IPS DF 6.9 (cell line): ENCODE measurements at places on chromosomes 1 and 21.

- DNase-seq = no peak
Measured at GRCh38 chr1:47495176-47495713, 57.4 kb downstream of the FOXD2 start.

DNA sequence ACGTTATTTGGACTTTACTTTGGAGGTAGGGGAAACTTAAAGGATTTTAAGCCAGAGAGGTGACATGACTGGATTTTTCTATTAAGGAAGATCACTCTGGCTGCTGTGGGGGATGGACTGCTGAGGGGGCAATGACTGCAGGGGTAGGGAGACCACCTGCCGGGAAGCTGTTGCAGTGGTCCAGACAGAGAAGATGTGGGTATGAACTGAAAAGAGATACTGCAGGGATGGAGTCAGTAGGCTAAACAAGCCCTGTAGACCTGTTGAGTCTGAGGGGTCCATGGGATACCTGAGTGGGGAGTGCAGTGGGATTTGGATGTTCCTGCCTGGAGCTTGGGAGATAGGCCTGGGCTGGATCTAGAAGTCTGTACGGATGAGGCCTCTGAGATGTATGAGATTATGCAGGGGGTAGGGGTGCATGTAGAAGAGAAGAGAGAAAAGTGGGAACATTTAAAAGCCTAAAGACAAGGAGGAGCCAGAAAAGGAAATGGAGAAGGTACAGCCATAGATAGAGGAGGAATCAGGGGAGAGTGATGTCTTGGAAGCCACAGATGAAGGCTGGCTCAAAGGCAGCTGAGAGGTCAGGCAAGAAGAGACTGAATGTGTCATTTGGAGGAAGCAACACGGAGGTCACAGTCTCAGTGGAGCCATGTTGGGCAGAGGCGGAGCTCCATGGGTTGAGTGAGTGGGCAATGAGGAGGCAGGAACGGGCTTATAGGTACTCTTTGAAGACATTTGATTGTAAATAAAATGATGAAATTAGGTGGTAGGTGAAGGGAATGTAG lies 25.9 kb upstream of the KCNA2 start:
- DNase-seq = no peak

- no peak for DNase-seq
Measured at GRCh38 chr1:168260393-168260792, 20.3 kb upstream of the TBX19 start.

DNA sequence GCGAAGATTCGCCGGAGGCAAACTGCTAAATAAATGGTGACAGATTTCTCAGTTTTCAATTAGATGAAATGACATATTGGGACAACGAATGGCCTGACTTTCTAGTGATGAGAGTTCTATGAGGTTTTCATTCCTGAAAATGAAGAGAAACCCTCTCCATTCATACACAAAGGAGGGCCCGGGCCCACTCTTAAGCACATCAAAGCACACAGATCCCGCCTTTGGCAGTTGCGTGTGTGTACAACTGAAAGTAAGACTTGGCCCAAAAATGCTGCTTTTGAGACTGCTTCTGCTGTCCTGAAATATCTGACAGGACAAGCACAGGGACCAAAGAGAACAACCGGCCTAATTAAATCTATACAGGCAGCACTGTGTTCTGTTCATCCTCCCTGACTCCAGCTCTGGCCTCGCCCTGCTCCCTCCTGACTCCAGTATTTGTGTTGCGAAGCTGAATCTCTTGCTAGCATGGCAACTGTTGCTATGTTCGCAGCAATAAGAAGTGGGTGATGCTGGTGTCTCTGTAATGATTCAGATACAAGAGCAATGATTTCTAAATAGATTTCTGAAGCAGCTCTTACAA lies 7.4 kb downstream of the LRRC53 start:
- no peak for DNase-seq

- DNase-seq = no peak
Measured at GRCh38 chr1:87329526-87330056, 911 bp downstream of the LMO4 start.

DNA sequence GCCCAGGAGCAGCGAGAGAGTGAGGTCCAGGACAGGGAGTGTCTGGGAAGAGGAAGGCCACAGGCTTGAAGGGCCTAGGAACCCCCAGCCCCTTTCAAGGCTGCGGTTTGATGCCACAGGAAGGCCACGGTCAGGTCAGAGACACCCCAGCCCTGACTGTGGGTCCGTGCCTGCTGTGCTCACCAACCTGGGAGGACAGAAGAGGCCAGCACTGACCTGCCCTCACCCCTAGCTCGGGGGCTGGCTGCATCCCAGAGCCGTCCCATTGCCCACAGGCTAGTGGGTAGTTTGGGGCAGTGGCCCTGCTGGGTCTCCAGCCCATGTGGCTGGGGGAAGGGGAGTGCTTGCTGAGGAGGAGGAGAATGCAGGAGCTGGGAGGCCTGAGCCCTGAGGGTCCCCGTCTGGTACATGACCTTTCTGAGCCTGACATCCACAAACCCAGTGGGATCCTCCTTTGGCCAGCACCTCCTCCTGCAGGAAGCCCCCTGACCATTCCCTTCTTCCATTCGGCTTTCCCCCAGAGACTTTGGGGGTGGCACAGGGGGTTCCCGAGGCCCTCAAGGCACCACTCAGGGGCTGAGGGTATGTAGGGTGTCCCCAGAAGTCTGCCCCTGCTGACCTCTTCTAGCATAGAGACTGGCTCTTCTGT lies 54.3 kb downstream of the WNT9A start:
- no peak for DNase-seq

GRCh38 chr1:150144606-150145005 lies 5.1 kb upstream of the PLEKHO1 start:
- DNase-seq = no peak

GRCh38 chr1:5381491-5381890 lies 610.7 kb downstream of the NPHP4 start:
- no peak for DNase-seq

- no peak for DNase-seq
Measured at GRCh38 chr1:119946724-119947123, 50.4 kb upstream of the ADAM30 start.

DNA sequence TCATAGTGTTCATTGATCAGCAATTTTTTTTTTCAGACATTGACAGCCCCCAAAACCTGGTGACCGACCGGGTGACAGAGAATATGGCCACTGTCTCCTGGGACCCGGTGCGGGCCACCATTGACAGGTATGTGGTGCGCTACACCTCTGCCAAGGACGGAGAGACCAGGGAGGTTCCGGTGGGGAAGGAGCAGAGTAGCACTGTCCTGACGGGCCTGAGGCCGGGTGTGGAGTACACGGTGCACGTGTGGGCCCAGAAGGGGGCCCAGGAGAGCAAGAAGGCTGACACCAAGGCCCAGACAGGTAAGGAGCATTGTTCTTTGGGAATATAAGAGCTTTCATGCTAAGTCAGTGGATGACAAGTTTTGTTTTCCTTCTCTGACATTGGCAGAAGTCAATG lies 49.3 kb downstream of the TNN start:
- DNase-seq = no peak

GRCh38 chr1:21490774-21491487 lies 18.3 kb upstream of the ALPL start:
- no peak for DNase-seq

- no peak for DNase-seq
Measured at GRCh38 chr1:112464501-112464900, 44.3 kb upstream of the WNT2B start.

- no peak for DNase-seq
Measured at GRCh38 chr1:5296095-5296494, 641.7 kb downstream of the AJAP1 start.

DNA sequence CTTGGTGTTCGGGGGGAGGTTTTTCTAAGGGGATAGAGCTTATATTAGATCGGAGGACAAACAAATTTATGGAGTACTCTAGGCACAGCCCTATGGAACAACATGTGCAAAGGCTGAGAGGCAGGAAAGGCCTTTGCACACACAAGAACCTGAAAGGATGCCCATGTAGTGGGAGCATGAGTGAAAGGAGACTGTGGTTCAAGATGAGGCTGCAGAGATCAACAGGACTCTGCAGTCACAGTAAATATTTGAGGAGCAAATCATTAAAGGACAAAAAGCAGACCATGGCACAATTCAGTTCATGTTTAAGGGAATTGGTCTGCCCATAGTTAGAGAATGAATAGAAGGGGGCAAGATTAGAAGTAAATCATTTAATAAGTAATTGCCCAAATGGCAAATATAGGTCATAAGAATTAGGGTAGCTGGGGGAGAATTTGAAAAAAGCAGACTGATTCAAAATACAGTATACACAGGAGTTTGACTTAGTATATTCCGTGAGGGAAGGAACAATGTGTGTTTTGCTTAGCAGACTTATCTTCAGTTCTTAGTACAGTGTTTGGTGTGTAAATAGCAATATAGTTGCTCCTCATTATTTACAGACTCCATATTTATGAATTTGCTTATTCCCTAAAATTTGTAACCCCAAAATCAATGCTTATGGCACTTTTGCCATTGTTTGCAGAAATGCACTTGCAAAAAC lies 268.1 kb downstream of the SEC16B start:
- no peak for DNase-seq

- DNase-seq = no peak
Measured at GRCh38 chr1:223745731-223746130, 33.4 kb downstream of the CAPN2 start.

- DNase-seq = no peak
Measured at GRCh38 chr1:9085306-9085940, 16.0 kb upstream of the SLC2A5 start.

GRCh38 chr1:180970333-180971079 lies 52.2 kb downstream of the STX6 start:
- DNase-seq = no peak

DNA sequence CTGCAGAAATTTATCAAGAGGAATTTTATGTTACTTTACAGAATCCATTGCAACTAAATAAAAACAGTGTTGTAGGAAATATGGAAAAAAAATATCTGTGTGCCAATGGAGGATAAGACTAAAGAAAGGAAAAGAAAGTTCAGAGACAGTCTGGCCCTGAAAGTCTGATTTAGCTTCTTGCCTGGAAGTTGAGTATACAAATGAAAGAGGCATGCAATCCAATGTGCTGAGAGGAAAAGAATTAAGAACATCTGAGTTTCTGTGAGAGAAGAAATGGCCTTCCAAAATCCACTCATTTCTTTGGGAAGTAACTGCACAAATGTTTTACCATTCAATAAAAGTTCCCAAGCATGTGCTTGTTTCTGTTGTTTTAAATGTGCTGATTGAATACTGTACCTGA lies 65.1 kb downstream of the LHX9 start:
- no peak for DNase-seq

DNA sequence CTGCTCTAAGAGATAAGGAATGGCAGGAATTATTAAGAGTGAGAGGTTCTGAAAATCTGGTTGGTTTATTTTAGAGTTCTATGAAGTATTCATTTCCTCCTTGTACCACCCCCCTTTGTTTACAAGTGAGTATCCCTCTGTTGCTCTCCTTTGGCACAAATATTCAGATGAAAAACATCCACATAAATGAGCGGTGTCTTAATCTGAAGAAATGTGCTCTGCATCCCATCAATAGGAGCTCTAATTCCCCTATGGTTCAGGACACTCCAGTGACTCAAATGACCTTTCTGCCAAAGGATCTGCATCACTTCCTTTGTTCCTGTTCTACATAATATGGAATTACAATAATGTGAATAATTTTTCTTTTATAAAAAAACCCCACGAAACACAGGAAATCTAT lies 16.6 kb downstream of the DDAH1 start:
- DNase-seq = no peak

GRCh38 chr1:230891413-230891812 lies 23.1 kb upstream of the C1orf198 start:
- no peak for DNase-seq

DNA sequence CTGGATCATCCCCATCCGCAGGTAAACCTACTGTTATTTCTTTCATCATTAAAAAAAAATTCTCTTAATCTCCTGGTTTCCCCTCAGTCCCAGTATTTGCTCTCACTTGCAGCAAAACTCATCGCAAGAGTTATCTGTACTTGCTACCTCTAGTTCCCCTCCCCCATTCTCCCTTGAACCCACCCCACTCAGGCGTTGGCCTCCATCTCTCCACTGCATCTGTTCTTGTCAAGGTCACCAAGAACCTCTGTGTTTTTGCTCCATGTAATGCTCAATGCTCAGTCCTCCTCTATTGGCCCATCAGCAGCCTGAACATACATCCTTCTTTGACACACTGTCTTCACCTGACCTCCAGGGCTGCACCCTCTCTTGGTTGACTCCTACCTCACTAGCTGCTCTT lies 4.6 kb downstream of the PKLR start:
- DNase-seq = no peak

- DNase-seq = no peak
Measured at GRCh38 chr1:174397261-174397660, 50.5 kb upstream of the GPR52 start.

DNA sequence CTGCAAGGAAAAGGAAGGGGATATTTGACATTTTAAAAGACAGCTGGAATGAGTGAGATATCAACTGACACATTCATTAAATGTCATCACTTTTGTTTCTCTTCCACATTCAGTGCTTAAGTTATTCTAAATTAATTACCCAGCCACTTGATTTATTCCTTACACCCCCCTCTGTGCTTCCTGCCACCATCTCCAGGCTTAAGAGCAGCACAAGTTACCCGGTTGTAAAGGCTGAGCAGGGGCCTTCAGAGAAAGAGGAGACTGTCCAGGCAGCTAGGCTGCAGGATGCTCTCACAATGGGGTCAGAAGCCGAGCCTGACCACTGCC lies 71.4 kb downstream of the SYT6 start:
- DNase-seq = no peak

DNA sequence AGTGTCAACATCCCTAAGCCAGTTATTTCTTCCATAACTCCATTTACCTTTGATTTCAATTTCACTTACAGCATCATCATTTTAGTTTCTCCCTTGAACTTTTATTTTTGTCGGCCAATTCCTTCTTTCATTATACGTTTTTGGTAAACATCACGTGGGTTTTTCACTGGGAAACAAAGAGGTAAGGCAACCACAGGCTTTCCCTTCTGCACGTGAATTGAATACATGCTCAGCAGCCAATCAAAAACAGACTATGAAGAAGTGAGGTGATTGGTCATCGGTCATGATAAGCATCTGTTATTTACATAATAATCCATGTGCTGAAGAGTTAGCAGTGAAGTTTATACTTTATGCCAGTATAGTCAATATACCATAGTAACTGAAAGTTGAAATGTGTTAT lies 98.7 kb downstream of the NCAM2 start:
- no peak for DNase-seq

GRCh38 chr1:83103341-83103740 lies 895.6 kb downstream of the TTLL7 start:
- DNase-seq = no peak

DNA sequence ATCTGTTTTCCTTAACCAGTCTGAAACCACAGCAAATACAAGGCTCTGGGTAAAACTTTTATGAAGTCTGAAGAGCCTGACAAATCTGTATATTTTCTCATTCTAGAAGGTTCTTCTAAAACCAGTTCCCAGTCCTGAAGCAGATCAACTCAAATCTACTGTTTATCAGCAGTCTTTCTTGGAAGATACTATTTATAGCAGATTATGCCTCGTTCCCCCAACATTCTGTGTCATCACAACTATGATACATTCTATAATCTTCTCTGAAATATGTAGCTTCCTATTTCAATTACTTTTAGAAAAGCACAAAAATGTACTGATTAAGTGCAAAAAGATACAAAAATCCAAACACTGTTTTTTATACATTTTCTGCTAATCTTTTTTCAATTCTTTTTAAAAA lies 67.5 kb downstream of the NIBAN1 start:
- no peak for DNase-seq

GRCh38 chr1:109197158-109198042 lies 16.3 kb upstream of the SARS1 start:
- no peak for DNase-seq

- no peak for DNase-seq
Measured at GRCh38 chr1:201826830-201827229, 2.1 kb upstream of the IPO9 start.

- no peak for DNase-seq
Measured at GRCh38 chr1:60569189-60569588, 495.6 kb upstream of the C1orf87 start.
